Right kidney (tissue), 9 donors: ENCODE measurements at places on chromosomes 16 and 17.

DNA sequence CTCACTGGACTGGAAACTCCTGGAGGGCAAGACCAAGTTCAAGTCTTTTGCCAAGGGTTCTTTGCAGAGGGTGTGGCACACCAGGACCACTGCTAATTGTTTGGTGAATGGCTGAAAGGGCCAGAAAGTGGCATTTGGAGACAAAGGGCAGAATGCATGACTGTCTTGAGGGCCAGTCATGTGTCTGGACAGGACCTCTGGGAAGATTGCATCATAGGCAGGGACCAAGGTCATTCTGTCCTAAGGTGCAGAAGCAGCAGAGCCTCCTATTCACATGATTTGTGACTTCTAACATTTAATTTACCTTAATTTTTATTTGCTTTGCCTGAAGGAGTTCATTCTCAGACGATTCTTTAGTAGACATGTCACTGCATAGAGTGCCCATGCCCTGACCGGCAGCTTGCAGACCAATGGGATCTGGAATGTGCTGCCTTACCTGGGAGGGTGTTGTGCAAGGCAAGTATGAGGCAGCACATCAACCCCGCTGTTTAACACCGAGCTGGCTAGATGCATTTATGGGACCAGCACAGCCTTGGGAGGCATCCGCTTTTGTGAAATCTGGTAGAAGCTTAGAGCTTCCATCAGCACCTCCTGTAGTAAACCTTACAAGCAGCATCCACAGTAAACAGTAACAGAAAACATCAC, 62.3 kb upstream of the MAF start:
- no peak for DNase-seq

- no peak for DNase-seq
Measured at GRCh38 chr17:20103454-20104446, 94.6 kb downstream of the SPECC1 start.

GRCh38 chr17:146546-146945, 9.2 kb downstream of the SCGB1C2 start:
- no peak for DNase-seq

DNA sequence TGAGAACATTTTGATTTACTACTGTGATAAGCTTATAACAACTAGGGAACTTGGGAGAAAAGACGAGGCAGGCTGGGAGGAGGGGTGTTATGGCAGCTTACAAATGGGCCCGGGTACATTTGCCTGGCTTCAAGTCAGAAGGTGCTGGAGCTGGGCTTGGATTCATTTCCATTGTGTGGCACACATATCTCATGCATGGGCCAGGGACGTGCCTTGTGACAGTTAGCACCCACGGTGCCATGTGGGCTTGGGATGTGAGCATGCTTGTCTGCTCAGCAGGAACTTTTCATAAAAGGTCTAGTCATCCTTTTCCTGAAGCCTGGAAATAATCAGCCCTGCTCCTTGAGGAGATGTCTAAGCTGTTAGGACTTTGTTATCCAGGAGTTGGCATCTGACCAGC, 572.2 kb downstream of the CDH13 start:
- no peak for DNase-seq

DNA sequence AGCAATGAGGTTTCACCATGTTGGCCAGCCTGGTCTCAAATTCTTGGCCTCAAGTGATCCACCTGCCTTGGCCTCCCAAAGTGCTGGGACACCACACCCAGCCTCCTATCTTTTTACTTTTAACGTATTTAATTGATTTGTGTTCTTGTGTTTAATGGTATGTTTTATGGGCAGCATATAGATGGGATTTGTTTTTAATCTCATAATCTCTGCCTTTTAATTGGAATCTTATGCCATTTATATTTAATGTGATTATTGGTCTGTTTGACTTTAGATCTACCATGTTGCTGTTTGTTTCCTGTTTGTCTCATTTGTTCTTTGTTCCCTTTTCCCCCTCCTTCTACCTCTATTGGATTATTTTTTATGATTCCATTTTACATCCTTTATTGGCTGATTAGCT, 12.2 kb downstream of the SLC26A11 start:
- no peak for DNase-seq

DNA sequence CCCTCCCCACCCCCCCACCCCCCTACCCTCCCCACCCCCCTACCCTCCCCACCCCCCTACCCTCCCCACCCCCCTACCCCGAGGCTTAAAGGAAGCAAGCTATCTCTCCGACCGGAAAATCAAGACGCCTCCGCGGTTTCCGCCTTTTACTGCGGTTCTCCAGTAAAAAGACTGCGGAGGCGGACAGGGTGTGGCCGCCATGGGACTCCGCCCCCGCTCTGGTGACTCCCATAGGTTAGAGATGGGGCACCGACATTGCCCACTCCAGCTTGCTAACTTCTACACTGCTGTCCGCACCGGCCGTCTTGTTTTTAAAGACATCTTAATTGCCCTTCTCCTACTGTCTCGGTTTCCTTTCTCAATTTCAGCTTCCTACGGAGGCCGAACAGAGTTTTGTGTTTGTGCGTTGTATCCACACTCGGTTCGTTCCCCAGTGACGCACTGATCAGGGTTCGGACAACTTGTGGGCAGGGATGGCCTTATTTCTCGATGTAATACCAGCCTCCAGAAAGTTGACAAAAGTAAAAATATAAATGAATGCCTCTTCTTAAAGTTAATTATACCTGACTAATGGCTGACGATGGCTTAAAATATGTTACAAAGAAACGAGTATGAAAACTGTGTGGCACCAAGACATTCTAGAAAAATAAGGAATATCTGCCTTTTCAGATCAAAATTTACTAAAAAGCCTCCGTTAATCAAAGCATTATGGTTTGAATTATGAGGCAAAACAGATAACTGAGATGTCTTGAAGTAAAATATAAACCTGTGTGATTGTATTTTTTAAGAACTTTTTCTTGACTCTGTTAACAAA, 1.1 kb upstream of the ZNF200 start:
- DNase-seq = no peak

DNA sequence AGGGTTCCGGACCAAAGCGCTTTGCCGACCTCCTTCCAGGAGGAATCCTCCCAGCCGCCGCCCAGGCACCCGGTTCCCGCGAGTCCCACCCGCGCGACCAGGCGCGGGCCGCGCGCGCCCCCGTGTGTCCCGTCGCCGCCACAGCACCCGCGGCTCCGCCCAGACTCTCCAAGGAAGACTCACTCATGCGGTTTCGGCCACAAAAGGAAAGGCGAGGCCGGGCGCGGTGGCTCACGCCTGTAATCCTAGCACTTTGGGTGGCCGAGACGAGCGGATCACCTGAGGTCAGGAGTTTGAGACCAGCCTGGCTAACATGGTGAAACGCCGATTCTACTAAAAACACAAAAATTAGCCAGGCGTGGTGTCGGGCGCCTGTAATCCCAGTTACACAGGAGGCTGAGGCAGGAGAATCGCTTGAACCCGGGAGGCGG, 3.5 kb upstream of the PKMYT1 start:
- DNase-seq = peak; percentile 85

GRCh38 chr17:49545806-49546545, 29.7 kb upstream of the NXPH3 start:
- DNase-seq = no peak

- no peak for DNase-seq
Measured at GRCh38 chr16:48282636-48283263, 35.4 kb upstream of the ABCC11 start.

DNA sequence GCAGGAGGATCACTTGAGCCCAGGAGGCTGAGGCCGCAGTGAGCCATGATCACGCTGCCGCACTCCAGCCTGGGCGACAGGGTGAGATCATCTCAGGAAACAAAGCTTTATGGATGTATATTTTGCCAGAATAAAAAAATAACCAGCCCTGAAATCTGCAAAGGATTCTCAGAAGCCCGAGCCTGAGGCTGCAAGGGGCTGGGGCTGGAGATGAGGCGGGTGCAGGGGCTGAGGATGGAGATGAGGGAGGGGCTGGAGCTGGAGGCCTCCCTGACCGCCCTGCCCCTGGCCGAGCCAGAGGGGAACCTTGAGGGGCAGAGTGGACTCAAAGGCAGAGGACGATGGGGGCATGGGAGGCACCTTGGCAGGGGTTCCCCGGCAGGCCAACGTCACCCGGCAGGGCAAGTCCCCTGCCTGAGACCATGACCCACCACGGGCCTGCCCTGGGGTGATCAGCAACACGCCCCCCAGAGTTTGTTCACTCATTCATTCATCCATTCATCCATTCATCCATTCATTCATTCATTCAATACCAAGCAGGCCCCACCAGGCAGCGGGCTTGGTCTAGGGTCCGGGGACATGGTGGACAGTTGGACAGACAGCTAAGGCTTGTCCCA, 32.5 kb downstream of the PIEZO1 start:
- no peak for DNase-seq

- no peak for DNase-seq
Measured at GRCh38 chr16:11742093-11742535, 543 bp downstream of the TXNDC11 start.

- DNase-seq = no peak
Measured at GRCh38 chr16:84729716-84730320, 30.0 kb downstream of the USP10 start.

GRCh38 chr16:70745536-70746025, 55.4 kb downstream of the VAC14 start:
- DNase-seq = no peak

GRCh38 chr17:5770441-5771270, 186.3 kb upstream of the NLRP1 start:
- DNase-seq = no peak

- DNase-seq = peak; percentile 15
Measured at GRCh38 chr16:52861614-52862022, 191.1 kb downstream of the CHD9NB start.

DNA sequence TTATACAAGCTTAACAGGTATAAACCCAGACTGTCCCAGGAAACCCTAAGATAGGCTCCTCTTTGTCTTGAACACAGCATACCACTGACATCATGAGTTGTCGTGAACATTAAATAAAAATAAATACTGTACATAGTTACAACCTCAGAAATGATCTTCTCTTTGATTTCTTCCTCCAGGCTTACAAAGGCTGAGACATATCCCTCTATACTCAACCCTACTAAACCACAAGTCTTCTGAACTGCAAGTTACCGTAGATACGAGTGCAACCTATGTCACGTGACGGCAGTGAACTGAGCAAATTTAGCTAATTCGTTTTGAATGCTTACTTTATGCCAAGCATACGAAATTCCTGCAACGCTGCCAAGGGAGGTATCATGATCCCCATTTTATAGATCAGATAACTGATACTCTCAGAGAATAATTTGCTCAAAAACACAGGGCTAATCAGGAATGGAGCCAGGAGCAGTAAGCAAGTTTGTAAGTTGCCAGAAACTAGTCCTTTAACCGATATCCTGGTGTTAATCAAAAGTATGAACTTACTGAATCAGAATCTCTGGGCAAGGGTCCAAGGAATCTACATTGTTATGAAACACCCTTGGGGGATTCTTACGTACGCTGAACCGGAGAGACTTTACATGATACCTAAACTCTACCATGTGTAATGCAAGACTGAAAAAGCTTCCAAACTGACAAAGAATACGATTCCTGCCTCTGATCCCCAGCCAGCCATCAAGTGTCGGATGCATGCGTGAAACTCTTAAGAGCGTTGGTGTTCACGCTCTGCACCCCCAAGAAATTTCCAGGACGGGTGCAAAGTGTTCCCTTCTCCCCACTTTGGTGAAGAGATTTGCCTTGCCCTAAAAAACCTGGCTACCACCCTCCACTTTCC, 106.2 kb downstream of the XYLT1 start:
- DNase-seq = no peak

DNA sequence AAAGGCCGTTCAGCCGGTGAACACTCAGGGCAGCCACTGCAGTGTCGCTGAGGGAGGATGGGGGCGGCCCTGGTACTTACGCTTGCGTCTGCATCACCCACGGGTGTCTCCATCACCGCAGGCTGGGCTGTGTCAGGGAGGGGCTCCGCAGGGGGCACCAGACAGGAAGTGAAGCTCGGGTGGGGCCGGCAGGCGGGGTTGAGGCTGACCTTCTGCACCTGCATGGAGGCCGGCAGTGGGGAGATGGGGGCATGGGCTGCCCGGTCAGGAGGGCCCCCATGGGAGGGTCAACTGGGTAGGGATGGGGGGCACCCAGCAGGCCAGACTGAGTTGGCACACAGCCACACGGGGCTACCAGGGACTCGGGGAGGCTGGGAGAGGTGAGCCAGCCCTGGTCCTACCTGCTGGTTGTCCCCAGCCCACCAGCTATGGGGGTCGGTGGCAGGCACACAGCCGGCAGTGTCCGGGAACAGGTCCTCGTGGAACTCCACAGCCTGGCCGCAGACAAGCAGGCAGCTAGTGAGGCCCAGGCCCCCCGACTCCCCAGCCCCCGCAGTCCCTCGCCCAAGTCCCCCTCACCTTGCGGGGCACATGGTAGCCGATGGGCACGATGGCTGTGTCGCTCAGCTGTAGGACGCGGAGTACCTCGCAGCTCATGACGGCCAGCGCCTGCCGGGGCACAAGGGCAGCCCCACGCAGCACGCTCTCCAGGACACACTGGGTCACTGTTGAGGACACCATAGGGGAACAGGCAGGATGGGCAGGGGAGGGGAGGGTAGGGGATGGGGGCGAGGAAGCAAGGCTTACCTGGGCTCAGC, 7.2 kb upstream of the VASN start:
- DNase-seq = no peak

DNA sequence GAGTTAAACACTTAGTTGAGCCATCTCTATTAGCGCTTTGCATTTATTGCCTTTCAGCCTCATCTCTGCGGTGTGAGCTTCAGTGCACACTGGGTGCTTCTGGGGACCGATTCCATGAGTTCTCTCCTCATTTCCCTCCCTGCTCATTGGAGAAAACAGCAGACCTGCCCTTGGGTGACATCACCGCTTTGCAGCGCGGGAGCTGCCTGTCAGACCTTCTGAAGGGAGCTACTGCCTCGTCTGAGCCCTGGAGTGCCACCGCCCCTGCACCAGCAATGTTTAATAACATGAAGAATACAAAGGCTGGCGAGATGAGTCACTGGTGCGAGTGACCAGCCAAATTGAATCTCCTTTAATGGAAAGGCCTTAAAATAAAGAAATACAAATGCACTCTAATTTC, 30.2 kb upstream of the CPPED1 start:
- no peak for DNase-seq

- DNase-seq = no peak
Measured at GRCh38 chr16:85250147-85250463, 137.8 kb upstream of the CIBAR2 start.

DNA sequence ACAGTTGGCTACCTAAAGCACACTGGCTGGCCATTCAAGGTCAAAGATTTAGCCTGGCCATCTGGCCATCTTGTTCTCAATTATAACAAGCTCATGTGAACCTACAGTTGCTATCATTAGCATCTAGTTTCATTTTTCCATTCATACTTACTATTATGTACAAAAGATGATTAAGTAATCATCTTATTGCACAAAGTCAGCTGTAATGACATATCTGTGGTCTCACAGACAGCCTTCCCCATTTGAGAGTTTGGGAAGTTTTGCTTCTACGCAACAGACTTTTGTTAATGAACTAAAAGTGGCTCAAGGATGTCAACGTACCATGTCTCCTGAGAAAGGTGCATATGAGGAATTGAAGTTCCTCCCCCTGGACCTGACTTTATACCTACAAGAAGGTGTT, 51.3 kb downstream of the HS3ST3B1 start:
- no peak for DNase-seq
